ENCODE measurements at places on chromosomes 3 and 15.

DNA sequence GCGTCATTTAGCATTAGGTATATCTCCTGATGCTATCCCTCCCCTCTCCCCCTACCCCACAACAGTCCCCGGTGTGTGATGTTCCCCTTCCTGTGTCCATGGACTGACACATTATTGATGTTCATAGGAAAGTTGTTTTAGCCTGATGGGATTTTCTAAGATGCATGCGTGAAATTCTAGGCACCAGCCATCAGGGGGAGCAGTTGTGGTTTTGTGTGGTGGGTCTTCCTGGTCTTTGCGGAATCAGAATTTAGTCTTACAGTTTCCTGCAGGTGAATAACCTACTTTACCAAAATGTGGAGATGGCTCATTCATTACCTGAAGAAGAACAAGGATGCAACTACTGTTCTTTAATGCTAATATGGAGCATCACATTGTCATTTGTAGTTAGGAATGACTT lies 455.0 kb upstream of the THBS1 start:
- DNase-seq = no peak

DNA sequence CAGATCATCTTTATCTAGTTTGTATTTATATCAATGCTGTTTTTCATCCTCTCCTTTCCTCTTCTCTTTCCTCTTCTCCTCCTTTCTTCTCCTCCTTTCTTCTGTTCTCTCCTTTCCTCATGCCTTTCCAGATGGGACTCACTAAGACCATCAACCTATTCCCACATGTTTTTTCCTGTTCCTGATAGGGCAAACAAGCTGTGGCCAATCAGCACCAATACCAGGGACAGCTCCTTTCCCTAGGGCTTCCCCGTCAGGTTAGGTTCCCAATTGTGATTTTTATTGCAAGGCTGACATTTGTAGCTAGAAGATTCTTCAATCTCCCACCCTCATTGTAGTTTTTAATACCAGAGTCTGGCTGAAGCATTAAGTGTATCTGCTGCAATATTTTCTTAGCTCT lies 76.3 kb upstream of the COL8A1 start:
- no peak for DNase-seq

DNA sequence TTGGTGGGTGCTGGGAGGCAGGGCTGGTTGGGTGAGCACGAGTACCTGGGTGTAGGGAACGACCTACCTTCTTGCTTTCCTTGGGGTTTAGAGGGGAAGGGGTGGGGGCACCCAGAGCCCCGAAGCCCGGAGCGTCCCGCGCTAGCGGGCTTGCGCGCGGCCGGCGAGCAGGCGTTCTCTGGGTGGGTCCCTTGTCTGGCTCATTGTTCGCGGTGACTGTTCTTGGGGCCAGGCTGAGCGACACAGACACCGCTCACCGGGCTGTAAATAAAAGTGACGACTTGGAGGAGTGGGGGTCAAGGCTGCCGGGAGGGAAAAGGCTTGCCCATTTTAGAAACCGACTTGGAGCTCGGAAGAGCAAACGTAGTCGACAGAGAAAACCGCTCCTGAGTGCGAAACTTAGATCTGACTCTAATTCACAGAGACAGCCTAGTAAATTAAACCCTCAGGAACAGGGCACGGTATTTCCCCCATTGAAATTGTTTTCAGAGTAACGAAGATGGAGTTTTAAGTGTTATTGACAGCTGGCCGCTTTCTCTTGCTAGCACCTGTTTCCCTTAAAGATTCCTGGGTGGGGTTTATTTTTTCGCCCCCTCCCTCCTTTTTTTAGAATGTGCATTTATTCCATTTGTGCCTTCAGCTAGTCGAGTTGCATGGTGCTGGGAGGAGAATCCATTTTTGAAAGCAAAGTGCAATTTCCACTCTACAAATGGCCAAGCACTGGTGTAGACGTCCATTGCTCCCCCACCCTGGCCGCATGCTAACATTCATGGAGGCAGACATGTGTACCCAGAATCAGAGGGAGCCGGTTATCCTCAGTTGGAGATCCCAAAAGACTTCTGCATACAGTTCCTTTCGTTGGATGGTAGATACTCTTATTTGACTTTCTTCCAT lies 532.1 kb upstream of the SEMA6D start:
- DNase-seq = peak; percentile 28

GRCh38 chr15:91465696-91466095 lies 365.6 kb downstream of the SV2B start:
- peak; percentile 89 for DNase-seq

GRCh38 chr15:71136159-71136783 lies 21.0 kb downstream of the THSD4 start:
- no peak for DNase-seq

- no peak for DNase-seq
Measured at GRCh38 chr15:90871139-90871715, 2.8 kb downstream of the FURIN start.

DNA sequence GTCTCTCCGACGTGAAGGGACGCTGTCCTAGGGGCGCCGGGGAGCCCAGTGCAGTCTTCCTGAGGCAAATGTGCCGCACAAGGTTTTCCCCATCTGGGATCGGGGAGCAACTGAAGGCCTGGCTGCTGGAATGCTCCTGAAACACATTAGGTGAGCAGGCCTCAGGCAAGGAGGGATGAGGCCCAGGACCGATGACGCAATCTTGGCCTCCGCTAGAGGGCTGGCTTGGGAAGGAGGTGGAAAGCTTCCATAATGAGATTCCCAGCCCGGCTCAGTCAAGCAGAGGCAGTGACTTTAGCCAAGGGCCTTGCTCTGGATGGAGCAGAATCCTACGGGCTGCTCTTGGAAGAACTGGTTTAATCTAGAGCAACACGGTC lies 50.8 kb downstream of the CPN2 start:
- no peak for DNase-seq

GRCh38 chr15:57861034-57861638 lies 154.6 kb downstream of the POLR2M start:
- DNase-seq = no peak

DNA sequence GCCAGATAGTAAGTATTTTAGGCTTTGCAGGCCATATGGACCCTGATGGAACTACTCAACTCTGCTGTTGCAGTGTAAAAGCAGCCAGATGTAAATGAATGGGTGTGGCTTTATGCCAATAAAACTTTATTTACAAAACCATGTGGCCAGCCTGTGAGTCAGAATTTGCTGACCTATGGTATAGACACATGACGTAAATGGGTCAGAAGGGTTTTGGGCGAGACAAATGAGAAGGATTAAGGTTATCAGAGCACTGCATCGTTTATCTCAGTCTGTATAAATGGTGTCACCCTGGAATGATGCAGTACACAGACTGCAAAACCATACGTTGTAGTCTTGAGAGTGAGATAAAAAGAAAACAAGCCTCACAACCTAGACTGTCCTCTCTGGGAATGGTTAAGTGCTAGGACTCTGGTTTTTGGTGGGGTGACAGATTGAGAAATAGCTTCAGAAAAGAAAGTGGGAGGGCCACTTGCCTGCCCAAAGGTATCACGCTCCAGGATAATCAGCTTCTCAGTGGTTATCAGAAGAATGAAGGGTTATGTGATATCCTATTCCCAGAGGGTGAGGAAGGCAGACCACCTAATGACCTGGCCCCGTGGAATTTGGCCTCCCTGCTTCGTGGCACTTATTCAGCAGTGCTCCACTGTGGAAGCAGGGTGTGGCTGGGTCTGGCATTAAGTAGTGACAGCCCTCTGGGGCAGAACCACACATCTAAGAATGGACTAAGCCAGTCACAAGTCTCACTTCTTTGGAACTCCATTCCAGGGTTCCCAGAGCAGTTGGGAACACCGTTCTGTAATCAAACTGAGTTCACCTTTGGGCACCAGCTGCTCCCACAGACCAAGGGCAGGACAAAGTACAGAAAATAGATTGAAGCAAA lies 46.1 kb downstream of the ABHD5 start:
- DNase-seq = no peak

DNA sequence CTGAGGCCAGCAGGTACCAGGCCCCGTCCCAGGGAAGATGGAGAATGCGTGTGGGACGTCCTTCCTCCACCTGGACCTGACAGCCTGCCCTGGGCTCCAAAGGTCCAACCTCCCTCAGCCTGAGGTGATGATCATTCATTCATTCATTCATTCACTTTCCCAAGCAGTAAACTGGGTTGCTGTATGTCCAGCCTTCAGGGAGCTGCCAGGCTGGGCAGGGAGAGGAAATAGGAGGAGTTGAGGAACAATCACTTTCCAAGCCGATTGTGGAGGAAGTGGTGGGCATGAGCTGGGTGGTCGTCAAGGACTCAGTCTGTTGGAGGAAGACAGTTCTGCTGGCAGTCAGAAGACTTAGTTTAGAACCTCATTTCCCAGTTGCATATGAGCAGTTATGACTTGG lies 10.2 kb upstream of the CCDC33 start:
- no peak for DNase-seq

DNA sequence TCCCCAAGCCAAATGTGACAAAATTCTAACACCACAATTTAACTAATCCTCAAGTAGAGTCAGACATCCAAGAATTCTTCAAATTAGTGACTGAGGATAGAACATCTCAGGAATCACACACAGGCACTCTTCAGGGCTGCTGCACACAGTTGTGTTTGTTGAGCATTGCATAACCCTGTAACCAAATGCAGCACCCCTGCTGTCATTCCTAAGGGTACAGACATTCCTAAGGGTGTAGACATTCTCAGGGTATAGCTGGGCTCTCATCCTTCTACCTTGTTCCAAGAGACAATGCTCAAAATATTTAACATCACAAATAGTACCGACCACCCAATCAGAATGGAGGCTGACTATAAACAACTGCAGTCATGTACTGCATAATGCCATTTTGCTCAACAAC lies 107.1 kb upstream of the UBE2E2 start:
- no peak for DNase-seq

DNA sequence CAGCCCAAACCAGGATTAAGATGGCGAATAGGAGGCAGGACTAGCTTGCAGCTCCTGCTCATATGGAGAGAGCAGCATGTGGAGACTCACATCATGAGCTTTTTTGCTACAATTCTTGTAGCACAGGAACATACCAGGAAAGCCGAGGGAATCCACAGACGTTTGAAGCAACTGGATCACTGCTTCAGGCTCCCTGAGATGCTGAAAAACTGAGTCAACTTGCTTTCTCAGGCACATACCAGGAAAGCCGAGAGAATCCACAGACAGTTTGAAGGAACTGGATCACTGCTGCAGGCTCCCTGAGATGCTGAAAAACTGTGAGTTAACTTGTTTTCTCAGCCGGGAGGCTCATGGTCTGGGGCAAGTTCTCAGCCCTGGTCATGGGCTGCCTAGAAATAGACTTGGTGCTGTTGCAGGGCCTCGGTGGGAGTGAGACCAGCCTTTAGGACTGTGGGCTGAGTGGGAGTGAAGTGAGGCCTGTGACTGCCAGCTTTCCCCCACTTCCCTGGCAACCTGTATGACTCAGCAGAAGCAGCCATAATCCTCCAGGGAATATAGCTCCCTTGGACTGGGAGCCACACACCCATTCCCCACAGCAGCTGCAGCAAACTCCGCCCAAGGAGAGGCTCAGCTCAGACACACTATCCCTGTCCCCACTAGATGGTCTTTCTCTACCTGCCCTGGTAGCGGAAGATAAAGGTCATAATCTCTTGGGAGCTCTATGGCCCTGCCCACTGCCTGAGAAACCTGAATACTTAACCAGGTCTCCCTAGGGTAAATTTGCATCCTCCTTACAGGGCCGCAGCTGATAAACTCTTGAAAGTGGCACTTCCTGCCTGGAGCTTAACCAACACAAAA lies 51.9 kb upstream of the PFN2 start:
- DNase-seq = peak; percentile 30

- DNase-seq = no peak
Measured at GRCh38 chr3:9749296-9749644, 482 bp upstream of the OGG1 start.

- no peak for DNase-seq
Measured at GRCh38 chr15:88389120-88389519, 78.1 kb downstream of the MRPL46 start.

- no peak for DNase-seq
Measured at GRCh38 chr3:128823008-128823407, 56.4 kb upstream of the ACAD9 start.

- DNase-seq = no peak
Measured at GRCh38 chr3:126621171-126621570, 33.8 kb downstream of the TXNRD3 start.

DNA sequence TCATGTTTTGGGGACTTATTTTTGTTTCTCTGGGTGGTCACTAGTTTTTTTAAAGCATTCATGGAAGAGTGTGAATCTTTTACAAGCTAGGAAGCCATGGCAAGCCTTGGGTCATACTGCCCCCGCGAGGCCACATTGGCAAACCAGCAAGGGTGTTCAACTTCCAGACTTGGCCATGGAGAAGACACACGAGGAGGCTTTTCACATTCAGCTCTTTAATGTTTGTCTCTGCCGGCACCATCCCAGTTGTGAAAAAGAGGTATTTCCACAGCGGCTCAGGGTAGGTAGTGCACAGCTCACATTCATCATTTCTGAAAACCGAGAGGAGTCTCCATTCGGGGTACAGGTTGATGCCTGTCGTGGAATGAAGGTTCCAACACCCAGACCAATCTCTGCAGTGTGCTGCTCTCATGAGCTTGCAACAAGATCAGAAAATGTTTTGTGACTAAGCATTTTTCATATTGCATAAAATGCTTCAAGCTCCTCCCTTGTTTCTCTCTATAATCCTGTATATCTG lies 7.7 kb downstream of the CCR5 start:
- no peak for DNase-seq

- no peak for DNase-seq
Measured at GRCh38 chr15:74725845-74726773, 781 bp upstream of the CYP1A1 start.

- no peak for DNase-seq
Measured at GRCh38 chr15:83436513-83437158, 10.5 kb upstream of the SH3GL3 start.

GRCh38 chr15:64816452-64816851 lies 9.0 kb downstream of the PIF1 start:
- DNase-seq = no peak

- no peak for DNase-seq
Measured at GRCh38 chr3:183370391-183370790, 58.0 kb downstream of the MCF2L2 start.

DNA sequence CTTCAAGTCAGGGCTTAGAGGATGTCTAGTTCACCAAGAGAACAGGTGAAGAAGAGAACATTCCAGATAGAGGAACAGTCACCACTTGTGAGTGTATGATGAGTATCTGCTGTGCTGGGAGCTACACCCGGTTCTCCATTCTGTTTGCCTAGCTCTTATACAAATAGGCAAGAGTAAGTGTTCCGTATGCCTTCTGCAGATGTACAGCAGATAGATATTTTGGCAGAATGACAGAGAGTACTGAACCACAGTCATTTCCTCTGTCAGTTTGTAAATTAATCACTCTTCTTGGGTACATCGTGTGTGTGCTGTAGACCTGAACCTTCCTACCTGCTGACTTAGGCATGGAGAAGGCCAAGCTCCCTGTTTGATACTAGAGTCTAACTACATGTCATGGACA lies 108.3 kb upstream of the CTDSPL start:
- DNase-seq = peak; percentile 58

DNA sequence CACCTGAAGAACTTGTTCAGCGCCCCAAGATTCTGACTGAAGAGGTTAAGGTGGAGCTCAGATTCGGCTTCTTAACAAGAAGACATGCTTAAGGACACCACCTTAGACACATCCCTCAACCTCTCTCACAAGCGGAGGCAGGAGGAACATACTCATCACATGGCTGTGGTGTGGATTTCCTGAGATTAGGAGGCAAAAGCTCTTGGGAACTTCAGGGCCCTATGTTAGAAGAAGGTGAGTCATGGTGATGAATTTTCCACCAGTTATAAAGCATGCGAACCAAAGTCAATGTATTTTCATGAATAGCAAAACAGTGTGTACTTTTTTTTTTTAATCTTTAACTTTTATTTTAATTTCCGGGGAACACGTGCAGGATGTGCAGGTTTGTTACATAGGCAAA lies 212.2 kb upstream of the SUCLG2 start:
- DNase-seq = no peak

- DNase-seq = no peak
Measured at GRCh38 chr3:44865272-44866035, 3.7 kb downstream of the TMEM42 start.

Measured in DMS79 (cell line).